ENCODE measurements at places on chromosomes 2 and 18. TPM values are rescaled to one million over a fixed set of nuclear protein-coding genes. Genes with fewer than 3 reads are reported as not detected.

The MC5R gene
- polyA plus RNA-seq, result 3.6 TPM

The ANKRD30B gene
- polyA plus RNA-seq, result not detected

The MATN3 gene
- polyA plus RNA-seq, result not detected

The TMEM247 gene
- not detected for polyA plus RNA-seq

The GPAT2 gene
- not detected for polyA plus RNA-seq

The OST4 gene
- 252 TPM for polyA plus RNA-seq

The UGT1A3 gene
- polyA plus RNA-seq, result not detected

The POTEI gene
- polyA plus RNA-seq, result 59.2 TPM

The COL4A4 gene
- polyA plus RNA-seq, result 0.08 TPM

The CPO gene
- polyA plus RNA-seq, result 0.41 TPM

The EFR3B gene
- polyA plus RNA-seq, result not detected

The YIPF4 gene
- polyA plus RNA-seq, result 44.5 TPM

The MAP2 gene
- 21.1 TPM for polyA plus RNA-seq

The CDH20 gene
- polyA plus RNA-seq, result 2.4 TPM

The NOTO gene
- not detected for polyA plus RNA-seq

The AQP12B gene
- polyA plus RNA-seq, result not detected

The BUB1 gene
- 11.7 TPM for polyA plus RNA-seq

The ASAP2 gene
- 19.3 TPM for polyA plus RNA-seq

The NEU2 gene
- not detected for polyA plus RNA-seq
